ENCODE measurements at places on chromosomes 1 and 21.

DNA sequence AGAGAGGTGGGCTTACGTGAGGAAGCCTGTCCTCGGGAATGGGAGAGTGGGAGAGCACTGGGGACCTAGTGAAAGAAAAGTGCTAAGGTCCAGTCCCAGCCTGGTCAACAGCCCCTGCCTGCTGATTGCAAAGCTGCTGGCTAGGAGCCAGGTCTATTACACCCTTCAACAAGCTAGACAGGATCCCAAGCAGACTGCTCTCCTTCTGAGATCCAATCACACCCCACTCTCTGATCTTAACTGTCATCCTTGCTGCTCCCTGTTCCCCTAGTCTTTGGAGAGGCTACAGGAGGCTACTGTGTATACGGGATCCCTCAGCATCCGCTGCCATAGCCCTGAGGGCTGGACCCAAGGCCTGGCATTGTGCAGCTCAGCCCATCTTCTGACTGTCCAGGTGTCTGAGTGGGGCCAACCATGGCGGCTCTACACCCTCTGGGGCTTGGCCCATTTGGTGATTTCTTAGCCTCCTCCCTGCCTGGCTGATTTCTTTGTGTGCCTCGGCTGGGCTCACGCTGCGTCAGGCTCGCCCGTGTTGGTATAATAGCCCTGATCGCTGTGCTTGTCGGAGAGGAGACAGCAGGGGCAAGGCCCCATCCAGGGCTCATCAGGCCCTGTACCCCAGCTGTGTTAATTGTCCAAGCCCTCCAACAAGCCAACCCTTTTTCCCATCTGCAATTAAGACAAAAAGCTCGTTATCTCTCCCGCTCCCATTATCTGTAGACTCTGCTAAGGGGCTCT, 43.9 kb downstream of the NAV1 start:
- peak; percentile 75 for DNase-seq

- no peak for DNase-seq
Measured at GRCh38 chr21:32371913-32372314, 20.9 kb downstream of the URB1 start.

DNA sequence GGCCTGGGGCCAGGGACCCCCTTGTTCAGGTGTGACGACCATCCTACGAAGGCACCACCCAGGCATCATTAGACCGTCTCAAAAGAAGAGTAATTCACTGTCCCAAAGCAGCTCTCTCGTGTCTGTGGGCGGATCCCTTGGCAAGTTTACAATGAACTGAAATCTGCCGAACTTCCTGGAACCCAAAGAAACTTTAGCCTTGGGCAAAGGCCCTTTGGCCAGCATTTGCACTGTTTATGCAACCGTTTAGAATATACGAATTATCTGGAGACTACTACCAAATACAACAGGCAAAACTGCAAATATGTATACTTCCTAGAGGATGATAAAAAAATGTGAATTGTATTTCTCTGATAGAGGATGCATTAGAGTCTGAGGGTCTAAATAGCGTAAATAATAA, 1.4 kb upstream of the SOD1 start:
- DNase-seq = no peak

DNA sequence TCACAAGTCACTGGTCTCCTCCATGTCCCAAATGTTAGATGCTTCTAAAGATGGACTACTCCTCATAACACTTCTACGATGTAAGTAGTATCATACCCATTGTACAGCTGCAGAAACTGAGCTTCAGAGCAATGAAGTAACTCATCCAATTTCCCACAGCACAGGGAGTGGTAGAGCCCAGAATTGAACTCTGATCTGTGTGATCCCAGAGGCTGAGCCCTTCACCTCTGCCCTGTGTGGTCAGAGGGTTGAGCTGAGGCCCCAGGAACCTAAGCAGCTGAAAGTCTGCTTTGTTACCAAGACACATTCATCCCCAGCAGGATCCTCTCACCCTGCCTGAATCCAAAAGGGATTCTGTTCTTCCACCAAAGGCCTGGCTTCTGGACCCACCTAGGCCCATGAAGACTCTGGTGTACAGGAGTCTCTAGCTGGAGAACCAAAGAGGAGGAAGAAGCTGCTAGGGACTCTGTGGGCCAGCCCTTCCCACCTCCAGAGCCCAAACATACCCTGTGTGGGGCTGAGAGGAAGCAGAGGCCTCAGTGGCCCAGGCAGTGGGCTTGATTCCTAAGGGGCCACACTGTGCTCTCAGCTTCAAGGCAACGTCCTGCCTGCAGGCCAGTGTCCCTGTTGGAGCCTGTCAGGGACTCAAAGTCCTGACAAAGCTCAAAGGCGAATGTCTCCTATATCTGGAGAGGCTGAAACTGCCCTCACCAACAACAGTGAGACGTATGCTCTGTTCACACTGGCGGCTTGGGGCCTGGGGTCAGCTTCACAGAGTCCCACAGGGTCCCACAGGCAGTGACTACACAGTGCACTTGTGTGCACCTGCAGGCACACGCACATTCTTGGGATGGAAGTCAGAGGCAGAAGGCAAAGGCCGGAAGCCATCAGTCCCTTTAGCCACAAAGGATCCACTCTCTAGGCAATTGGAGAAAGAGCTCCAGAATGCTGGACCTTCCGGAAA, 40.4 kb upstream of the SLC30A1 start:
- DNase-seq = no peak

DNA sequence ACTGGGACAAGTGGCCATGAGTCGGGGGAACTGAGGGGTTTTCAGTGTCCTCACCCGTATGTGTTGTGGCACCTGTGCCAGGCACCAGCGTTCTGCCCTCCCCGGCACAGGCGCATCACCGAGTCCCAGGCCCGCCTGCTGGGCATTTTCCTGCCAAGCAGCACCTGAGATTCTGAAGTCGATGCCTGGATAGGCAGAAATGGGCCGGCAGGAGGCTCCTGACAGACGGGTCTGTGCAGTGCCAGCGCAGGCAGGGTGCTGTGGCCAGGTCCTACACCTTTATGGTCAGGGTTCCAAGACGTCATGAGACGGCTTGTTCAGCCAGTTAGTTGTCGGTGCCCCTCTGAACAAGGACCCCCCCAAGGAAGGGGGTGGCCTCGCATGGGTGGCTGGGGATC, 10.6 kb downstream of the FAAP20 start:
- DNase-seq = no peak

- no peak for DNase-seq
Measured at GRCh38 chr1:32031578-32032274, 18.1 kb downstream of the KHDRBS1 start.

DNA sequence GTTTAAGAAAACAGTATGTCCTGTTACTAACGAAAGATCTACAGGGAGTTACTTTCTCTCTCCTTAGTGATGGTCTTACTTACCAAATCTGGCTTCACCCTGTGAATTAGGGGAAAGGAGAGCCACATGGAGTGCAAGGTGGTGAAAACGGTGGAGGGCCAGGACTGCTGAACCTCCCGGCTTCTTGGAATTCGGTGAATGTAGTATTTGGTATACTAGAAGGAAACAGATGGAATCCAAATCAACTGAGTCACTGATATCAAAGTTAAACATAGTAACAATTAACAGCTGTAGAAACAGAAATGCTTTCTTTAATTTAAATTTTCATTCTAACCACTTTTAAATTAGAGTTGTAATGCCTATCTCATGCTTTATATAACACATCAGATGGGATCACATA, 45.7 kb downstream of the ALG14 start:
- DNase-seq = no peak

DNA sequence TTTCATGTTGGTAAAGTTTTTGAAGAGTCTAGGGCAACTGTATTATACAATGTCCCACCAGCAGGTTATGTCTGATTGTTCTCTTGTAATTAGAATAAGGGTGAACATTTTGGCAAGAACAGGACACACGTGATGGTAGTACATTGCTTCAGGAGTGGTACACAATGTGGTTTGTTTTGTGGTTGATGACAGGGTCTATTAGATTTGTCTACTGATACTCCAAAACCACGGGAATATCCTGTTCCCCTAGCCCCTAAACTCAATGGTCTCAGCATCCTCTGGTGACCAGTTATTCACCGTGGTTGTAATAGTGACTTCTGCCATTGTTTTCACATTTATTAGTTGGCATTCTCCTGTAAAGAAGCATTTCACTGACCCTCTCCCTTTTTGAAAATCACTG, 22.1 kb upstream of the ACTA1 start:
- no peak for DNase-seq

DNA sequence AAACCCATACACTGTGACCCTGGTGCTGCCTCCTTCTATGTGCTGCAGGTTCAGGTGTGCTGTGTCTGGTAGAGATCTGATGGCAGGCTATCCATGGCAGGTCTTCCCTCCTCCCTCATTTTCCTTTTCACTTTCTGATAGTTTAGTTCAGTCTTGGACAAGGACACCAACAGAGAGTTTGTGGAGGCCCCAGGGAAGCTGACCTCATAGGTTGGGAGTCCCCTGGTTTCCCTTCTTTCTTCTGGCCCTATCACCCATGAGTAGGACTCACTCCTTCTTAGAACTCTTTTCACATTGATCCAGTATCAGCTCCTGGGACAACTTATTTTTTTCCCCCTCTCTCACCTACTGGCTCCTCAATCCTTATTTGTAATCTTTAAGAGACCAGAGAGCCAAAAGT, 8.3 kb downstream of the GRHL3 start:
- no peak for DNase-seq

DNA sequence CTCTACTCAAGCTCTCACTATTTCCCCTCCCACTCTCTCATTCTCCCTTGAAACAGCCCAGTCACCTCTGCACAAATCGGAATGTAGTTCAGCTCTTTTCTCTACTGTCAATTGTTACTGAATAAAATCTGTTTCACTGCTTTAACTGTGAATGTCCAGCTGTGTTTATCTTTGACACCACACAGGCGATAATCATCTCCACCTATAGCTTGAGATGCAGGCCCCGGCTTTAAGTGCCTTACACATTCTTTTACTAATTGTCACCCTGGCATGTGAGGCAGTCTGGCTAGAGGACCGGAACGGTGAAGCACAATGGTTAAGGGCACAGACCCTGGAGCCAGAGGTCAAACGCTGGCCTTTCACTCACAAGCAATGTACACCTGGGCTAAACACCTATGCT, 122.8 kb upstream of the C8B start:
- DNase-seq = no peak

DNA sequence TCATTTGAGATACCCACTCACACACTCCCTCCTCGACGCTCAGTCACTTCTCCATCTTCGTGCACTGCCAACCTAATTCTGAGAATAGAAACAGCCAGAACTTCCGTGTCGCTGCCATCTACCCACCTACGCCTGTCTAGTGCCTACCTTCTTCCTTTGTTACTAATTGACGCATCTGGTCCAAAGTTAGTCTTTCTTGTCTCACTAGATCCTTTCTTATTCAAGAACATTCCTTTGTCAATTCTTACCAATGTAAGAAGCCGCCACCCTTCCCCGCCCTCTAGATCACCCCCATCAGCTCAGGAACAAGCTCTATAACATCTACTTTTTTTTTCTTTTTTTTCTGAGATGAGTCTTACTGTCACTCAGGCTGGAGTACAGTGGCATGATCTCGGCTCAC, 3.7 kb downstream of the PADI6 start:
- no peak for DNase-seq

- peak; percentile 25 for DNase-seq
Measured at GRCh38 chr1:184010788-184011187, 26.7 kb downstream of the COLGALT2 start.

GRCh38 chr1:160400223-160400645, at the start of gene VANGL2:
Gene VANGL2, plus strand, starts transcription at chr1:160400564. Its CDS starts 15,274 bp downstream, at chr1:160415838.
- DNase-seq = peak; percentile 82

DNA sequence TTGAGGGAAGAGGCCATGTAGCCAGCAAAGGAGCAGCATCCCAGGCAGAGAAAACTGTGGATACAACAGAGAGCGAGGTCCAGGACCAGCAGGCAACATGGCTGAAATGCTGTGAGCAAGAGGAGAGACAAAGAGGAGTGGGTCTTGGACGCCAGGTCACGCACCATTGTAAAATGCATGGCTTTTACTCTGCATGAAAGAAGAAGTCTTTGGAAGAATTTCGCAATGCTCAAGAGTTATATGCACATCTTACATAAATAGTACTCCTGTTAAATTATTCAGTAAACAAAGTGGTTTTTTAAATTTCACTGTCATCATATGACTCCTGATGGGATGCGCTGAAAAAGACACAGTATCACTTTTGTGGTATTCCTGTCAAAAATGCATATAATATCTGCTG, 3.5 kb downstream of the CD244 start:
- DNase-seq = no peak

DNA sequence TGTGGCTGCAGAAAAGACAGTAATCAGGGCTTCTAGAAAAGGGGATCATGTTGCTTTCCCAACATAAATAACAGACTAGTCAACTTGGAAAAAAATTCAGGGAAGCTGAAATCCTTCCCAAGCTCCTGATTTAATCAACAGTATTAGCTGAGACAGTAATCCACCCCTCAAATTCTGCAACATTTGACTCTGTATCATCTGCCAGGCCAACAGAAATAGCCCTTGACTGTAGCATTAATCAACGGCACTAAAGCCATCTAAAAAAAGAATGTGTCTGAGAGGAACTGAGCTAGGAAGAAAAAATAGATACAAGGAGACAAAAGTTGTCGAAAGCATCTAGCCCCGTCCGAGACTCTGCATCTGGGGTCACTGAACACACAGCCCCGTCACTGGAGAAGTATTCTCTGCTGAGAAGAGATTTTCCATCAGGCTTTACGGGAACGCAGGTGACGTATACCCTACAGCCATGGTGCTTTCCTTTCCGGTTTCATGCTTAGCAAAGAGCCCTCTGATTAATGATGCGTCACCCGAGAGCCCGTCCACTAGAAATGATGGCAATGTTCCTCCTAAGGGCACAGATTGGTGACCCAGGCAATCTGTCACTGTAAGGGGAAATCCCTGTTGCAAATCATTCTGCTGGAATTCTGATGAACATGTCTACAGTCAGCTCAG, 42.1 kb upstream of the TP53BP2 start:
- DNase-seq = peak; percentile 33

DNA sequence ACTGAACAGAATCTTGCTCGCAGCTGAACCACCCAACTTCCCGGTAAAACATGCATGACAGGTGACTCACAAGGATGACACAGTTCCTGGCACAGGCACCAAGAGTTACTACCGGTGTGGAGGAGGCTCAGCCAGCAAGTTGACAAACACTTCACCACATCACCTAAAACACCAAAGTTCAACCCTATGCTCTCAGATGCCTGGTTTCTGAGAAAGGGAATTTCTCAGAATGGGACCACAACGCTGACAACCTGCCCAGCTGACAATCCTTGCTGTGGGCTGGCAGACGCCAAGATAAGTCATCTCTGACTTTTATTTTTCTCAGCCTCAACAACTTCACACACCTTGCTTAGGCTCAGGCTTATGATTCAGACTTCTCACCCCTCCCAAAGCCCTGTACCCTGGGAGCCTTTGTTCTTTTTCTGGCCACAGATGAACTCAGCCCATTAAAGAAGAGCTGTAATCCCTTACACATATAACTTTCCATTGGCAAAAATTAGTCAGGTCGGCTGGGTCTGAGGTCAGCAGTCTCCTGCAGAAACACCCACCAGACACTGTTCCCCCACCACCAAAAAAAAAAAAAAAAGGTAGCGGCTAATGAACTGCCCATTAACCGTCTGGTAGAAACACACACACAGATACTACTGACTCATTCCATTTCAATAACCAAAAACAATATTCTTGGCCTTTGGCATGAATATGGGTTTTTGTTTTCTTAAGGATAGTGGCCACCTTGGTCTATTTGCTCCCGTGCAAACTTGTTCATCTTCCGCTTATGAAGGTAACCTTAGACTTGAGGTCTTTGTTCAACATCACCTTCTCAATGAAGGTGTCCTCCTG, 10.8 kb upstream of the TIAM1 start:
- no peak for DNase-seq

Data from NCI-H2227 treated with DMSO at 0.1 percent for 48 hours (cell line).